A549 treated with dexamethasone at 1 μM for 4 hours (cell line): ENCODE measurements at places on chromosomes 7 and 10. TPM values are rescaled to one million over a fixed set of nuclear protein-coding genes. Genes with fewer than 3 reads are reported as not detected.

The ABCC2 gene
- 85.6 to 114 TPM (median 103 TPM) in 5 replicates for total RNA-seq

The FRMPD2 gene
- total RNA-seq: 0.03 to 0.06 TPM (median 0.06 TPM) in 3 of 5 replicates, not detected in the others

The AP3M1 gene
- total RNA-seq: 30.0 to 38.7 TPM (median 34.1 TPM) in 5 replicates

The PHYHIPL gene
- 0.32 to 0.59 TPM (median 0.42 TPM) in 5 replicates for total RNA-seq

The MDH2 gene
- 337 to 442 TPM (median 409 TPM) in 5 replicates for total RNA-seq

The LDB3 gene
- total RNA-seq: 0.12 to 0.29 TPM (median 0.18 TPM) in 5 replicates

The BAIAP2L1 gene
- 37.4 to 44.4 TPM (median 40.9 TPM) in 5 replicates for total RNA-seq

The NPTX2 gene
- total RNA-seq: 0.12 to 0.27 TPM (median 0.20 TPM) in 5 replicates

The ABCA13 gene
- total RNA-seq: 0.01 to 0.06 TPM (median 0.05 TPM) in 5 replicates

The LRGUK gene
- 0.20 to 0.48 TPM (median 0.22 TPM) in 5 replicates for total RNA-seq

The RNF148 gene
- total RNA-seq: not detected in 5 replicates

The IL15RA gene
- 1.7 to 2.8 TPM (median 2.2 TPM) in 5 replicates for total RNA-seq

The RBP4 gene
- 4.9 to 13.0 TPM (median 9.9 TPM) in 5 replicates for total RNA-seq

The ACBD7 gene
- total RNA-seq: 1.2 to 1.5 TPM (median 1.4 TPM) in 5 replicates

The CNPY4 gene
- 8.1 to 10.4 TPM (median 9.5 TPM) in 5 replicates for total RNA-seq

The MET gene
- 68.4 to 99.2 TPM (median 83.8 TPM) in 5 replicates for total RNA-seq

The ENTPD1 gene
- total RNA-seq: 0.06 to 0.20 TPM (median 0.15 TPM) in 4 of 5 replicates, not detected in the other

The KIF11 gene
- total RNA-seq: 33.3 to 44.4 TPM (median 37.3 TPM) in 5 replicates

The ABCB1 gene
- 0.08 to 0.46 TPM (median 0.12 TPM) in 4 of 5 replicates, not detected in the other for total RNA-seq

The SPDYE1 gene
- not detected in 5 replicates for total RNA-seq

The NRCAM gene
- total RNA-seq: 98.0 to 135 TPM (median 119 TPM) in 5 replicates

The EPO gene
- total RNA-seq: 0.06 TPM in 1 of 5 replicates, not detected in the others

The STEAP1 gene
- 15.0 to 17.6 TPM (median 16.8 TPM) in 5 replicates for total RNA-seq

The CCL26 gene
- 6.7 to 11.1 TPM (median 7.7 TPM) in 5 replicates for total RNA-seq

The TMEM229A gene
- total RNA-seq: not detected in 5 replicates

The ARID5B gene
- 1.9 to 2.6 TPM (median 2.3 TPM) in 5 replicates for total RNA-seq

The CALML5 gene
- not detected in 5 replicates for total RNA-seq

The RAMP3 gene
- total RNA-seq: not detected in 5 replicates

The FAS gene
- 28.0 to 31.4 TPM (median 30.5 TPM) in 5 replicates for total RNA-seq

The FAM25G gene
- total RNA-seq: 0.83 to 0.92 TPM in 2 of 5 replicates, not detected in the others

The AFAP1L2 gene
- 20.2 to 24.3 TPM (median 21.7 TPM) in 5 replicates for total RNA-seq

The ZCCHC24 gene
- total RNA-seq: 2.2 to 3.7 TPM (median 3.3 TPM) in 5 replicates

The SEMA3A gene
- total RNA-seq: 4.4 to 6.4 TPM (median 5.2 TPM) in 5 replicates

The SPDYE2 gene
- total RNA-seq: not detected in 5 replicates

The EGR2 gene
- total RNA-seq: 0.21 to 0.50 TPM (median 0.38 TPM) in 5 replicates

The NUDT13 gene
- total RNA-seq: 2.4 to 3.7 TPM (median 2.7 TPM) in 5 replicates

The HTR5A gene
- not detected in 5 replicates for total RNA-seq

The ZNF282 gene
- 18.0 to 26.1 TPM (median 24.3 TPM) in 5 replicates for total RNA-seq

The STEAP2 gene
- 2.6 to 5.1 TPM (median 4.7 TPM) in 5 replicates for total RNA-seq

The HOXA6 gene
- total RNA-seq: 0.98 to 1.7 TPM (median 1.4 TPM) in 5 replicates

The ST8SIA6 gene
- total RNA-seq: 0.03 to 0.19 TPM (median 0.08 TPM) in 4 of 5 replicates, not detected in the other

The AS3MT gene
- total RNA-seq: 2.6 to 4.1 TPM (median 3.4 TPM) in 5 replicates

The SPDYE5 gene
- not detected in 5 replicates for total RNA-seq
